Lung (tissue), 17 donors: ENCODE measurements at places on chromosomes 6 and 20. TPM values are rescaled to one million over a fixed set of nuclear protein-coding genes. Genes with fewer than 3 reads are reported as not detected.

SLC2A10 gene
- total RNA-seq = 20.6 TPM

DNA sequence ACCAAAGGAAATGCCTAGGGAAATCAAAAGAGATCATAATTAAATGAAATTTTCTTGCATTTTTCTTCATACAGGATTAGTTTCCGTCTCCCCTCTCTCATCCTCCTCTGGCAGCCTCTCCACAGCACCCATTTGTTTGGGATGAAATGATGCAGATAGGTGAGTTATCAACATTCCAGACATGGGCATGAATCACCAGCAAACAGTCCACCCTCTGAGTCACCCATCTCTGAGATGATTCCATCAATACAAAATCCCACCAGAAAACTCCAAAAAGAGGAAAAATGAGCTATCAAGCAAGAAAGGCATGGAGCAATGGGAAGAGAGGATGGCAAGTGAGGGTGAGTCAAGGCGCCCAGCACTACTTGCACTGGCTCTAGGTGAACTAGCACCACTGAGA, 11.4 kb downstream of the MC3R start:
- no peak for DNase-seq

GRCh38 chr6:168004023-168004422, 6.6 kb downstream of the KIF25 start:
- no peak for DNase-seq

- no peak for DNase-seq
These were observed 208.4 kb downstream of the PREX1 start for GRCh38 chr20:48619126-48620101.

GRCh38 chr6:161038229-161039031, 46.9 kb downstream of the MAP3K4 start:
- peak; percentile 95 for DNase-seq
